ENCODE measurements at places on chromosomes 7 and 10.

DNA sequence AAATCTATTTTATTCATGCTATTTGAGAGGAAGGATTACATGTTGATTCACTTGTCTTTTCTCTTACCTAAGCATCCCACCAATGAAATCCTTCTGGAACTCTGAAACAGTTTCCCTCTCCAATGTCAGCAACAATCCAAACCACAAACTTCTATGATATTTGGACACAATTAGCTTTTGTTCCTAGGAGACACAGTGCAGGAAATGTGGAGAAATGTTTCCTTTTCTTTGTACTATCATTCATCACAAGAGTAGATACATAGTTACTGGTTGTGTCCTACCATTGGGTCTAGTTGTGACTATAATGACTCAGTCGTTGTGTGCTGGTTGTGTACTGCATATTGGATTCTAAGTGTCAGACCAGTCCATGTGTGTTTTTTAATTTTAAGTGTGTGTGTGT lies 156.8 kb upstream of the MAGI2 start:
- DNase-seq: no peak

- DNase-seq: no peak
These were observed 28.7 kb downstream of the MALRD1 start for GRCh38 chr10:19077276-19077675.

DNA sequence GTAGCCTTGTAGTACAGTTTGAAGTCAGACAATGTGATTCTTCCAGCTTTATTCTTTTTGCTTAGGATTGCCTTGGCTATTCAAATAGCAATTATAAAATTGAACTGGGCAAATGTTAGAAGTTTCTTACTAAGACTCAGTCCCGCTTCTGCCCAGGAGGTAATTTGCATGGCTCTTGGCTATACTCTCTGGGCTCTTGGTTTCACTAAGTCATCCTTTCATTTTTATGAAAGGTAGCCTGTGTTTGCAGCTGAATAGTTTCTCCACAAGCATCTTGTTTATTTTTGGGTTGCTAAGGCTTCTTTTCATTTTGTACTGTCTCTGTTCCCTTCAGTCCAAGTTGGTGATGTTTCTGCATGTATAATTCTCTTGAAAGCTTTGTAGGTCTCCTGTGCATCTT lies 340.6 kb downstream of the SH2D4B start:
- DNase-seq: no peak

DNA sequence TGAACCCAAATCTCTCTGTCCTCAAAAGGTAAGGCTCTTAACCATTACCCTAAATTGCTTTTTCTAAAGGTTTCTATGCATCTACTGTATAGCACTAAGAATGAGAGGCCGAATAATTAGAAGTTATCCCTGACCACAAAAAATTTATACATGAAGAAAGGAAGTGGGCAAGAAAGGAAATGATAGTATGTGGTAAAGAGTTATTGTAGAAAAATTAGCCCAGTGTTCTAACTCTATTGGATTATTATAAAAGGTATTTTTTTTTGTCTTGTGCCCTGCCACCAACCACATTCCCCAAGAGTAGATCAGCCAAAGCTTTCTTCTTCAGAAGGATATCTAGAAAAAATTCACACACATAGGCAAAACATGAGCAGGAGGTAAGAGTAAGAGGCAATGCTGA lies 45.4 kb downstream of the DKK1 start:
- no peak for DNase-seq

DNA sequence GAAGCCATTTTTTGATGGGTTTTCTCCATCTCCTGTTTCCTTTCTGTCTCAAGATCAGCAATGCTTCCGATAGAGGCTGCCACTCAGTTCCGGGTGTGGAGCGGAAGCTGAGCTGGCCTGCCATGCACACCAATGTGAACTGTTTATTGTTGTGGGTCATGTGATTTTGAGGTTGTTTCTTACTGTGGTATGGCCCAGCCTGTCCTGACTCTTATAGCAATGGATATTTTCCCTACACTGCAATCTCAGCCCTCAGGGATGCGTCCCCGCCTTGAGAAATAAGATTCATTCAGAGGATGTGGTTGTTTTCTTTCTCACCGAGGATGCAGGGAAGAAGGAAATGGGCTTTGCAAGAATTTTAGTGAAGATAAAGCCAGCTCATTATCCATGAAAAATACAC lies 134.7 kb downstream of the PFKFB3 start:
- DNase-seq: no peak

DNA sequence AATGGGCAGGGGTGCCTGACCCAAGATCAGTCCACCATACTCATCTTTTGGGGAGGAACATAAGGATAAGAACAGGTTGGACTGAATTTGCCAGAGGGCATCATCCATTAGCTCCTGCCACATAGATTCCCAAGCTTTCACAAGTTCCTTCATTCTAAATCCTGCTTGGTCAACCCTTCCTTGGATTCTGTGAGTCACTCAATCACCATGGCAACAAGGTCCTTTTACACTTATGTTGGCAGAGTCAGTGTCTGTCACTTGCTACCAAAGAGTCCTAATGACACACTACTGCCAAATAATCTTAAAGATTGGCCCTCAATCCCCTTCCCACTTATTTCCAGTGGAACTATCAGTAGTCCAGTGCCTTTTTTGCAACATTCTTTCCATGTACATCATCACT lies 5.0 kb upstream of the LGI1 start:
- DNase-seq: no peak
